ENCODE measurements at places on chromosomes 5 and 9. TPM values are rescaled to one million over a fixed set of nuclear protein-coding genes. Genes with fewer than 3 reads are reported as not detected.

Gene PRELID2
- total RNA-seq: 0.76 TPM

Gene IPPK
- total RNA-seq: 18.3 TPM

Gene ANXA2R
- 1.2 TPM for total RNA-seq

Gene DND1
- 0.22 TPM for total RNA-seq

Gene PLEKHG4B
- total RNA-seq: not detected

DNA sequence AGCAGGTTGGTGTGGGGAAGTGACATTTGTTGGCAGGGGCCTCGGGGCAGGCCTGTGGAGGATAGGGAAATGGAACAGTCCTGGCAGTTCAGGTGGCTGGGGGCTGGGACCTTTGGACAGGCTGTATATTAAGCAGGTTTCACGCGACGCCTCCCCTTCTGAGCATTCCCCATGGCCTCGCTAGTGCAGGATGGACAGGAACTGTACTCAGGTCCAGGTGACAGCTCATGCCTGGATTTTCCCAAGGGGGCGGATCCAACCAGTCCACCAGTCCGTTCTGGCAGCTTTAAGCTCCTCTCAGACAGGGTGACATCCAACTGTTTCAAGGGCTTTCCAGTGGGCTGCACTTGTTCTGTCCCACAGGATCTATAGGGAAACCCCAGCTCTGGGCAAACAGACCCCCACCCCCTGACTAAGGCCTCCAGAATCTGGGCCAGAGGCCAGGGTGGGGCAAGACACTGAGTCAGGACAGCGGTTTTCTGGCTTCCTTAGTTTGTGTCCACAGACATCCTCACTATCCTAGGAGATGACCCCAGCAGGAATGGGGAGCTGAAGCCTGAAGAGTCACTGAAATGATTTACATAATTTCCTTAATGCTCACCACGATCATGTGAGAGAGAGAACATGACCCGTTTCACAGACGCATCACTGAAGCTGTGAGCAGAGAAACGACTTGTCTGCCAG lies 20.9 kb downstream of the CSF2 start:
- peak; percentile 98 for DNase-seq

DNA sequence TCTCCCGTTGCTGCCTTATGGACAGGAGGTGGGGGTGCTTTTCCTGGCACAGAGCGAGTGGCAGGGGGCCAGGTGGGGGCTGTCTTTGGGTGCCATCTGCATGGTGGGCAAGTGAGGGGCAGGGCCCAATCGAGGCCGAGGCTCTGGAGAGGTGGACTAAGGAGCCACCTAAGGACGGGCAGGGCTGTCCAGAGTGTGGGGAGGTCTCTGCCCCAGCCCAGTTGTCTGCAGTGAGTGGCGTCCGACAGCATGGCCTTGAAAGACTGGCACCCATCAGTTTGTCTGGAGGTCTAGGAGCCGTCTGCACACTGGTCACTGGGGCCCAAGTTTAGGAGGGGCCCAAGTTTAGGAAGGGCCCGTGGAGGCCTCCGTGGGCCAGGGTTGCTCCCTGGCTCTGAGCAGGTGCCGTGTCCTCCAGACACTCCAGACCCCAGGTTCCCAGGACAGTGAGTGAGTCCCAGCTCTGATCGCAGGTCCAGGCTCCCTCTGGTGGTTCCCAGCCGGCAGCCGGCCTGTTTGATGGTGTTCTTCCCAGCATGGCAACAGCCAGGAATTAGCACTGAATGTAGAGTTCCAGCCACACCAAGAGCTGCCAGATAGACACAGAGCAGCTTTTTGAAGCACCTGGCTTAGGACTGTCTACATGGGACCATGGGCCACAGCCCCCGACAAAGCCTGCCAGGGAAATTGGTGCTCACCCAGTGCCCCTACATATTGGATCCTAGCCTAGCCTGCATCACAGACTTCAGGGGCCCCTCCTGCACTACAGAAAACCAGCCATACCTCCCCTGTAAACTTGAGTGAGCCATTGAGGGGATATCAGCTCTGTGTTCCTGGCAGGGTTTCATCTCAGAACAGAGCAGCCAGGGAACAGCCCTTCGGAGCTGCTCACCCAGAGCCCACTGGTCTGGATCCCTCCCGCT lies 120.9 kb downstream of the WNK2 start:
- peak; percentile 72 for DNase-seq

DNA sequence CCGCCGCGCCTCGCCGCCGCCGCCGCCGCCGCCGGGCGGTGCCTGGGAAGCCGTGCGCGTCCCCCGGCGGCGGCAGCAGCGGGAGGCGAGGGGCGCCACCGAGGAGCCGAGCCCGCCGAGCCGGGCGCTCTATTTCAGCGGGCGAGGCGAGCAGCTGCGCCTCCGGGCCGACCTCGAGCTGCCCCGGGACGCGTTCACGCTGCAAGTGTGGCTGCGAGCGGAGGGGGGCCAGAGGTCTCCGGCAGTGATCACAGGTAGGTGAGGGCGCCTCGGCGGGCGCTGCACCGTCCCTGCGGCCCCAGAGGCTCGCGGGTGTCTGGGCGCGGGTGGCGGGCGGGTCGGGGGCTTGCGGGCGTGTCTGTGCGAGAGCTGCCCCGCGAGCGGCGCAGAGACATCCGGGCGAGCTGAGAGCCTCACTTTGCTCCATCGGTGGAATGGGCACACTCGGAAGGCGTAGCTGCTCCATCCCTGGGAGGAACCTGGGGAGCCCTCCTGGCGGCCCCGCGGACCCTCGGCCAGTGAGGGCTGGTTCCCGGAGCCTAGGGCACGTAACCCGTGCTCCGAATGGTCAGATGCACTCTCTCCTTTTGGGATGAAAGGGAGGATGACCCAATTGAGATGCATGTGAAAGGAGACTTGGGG lies 864 bp downstream of the PAPPA start:
- peak; percentile 64 for DNase-seq

DNA sequence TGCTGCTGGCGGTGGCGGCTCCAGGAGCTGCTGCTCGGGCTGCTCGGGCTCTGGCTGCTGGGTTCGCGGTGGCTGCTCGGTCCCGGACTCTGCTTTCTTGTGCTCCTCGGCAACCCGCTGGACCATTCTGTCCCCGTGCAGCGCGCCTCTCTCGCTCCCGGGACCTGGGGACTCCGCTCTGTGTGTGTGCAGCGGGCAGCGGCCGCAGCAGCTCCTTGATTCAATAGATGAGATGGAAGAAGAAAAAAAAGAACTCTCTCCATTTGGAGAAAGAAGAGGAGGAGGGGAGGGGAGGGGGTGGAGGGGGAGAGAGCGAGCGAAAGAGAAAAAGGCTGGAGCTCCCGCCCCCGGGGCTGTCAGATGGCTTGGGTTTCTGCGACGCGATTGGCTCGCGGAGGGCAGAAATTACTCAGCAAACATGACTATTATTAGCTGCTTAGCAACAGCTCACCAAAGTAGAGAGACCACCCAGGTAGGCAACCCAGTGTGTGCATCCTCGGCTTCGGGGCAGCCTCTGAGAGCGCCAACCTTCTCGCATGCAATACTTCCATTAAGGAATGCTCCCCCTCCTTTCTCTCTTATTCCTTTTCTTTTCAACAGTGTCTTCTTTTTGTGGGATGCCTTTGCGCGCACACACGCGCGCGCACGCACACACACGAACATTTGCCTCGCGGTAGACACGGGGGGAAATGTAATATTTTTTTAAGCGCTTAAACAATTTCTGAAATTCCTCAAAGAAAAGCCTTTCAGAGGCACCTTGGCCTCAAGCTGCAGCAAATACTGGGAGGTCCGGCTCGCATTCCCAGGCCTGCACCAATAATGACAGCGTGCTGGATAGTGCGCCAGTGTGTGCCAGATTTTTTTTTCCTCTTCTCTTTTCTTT lies 7.6 kb downstream of the PTCH1 start:
- DNase-seq: peak; percentile 93

DNA sequence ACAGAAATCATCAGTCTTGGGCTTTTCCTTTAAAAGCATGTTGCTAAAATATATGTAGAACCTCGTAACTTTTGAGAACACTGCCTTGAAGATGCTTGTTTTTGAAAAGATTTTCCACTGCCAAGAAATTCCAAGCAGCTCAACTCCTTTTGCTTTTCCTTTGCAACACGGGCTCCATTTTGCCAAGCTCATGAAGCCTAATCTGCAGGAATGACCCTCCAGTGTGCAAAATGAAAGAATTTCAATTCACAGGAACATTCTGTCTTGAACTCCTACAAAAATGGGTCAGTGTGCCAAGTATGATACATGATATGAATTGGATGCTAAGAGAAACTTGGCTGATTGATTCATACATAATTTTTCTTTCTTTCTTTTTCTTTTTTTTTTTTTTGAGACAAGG lies 35.4 kb upstream of the ERCC6L2 start:
- no peak for DNase-seq

DNA sequence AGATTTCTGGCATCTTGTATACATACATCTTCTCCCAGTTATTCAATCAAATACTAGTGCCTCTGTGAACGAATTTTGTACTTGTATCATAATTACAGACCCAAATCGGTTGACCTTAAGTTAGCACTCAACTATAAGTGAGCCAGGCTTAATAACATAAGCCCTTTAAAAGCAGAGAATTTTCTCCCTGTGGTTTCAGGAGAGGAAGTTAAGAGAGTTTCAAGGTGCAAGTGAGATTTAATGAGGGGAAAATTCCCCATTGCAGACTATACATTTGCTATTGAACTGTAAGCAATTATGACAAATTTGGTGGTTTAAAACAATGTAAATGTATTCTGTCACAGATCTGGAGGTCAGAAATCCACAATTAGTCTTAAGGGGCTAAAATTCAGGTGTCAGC lies 261.9 kb upstream of the NREP start:
- DNase-seq: no peak

DNA sequence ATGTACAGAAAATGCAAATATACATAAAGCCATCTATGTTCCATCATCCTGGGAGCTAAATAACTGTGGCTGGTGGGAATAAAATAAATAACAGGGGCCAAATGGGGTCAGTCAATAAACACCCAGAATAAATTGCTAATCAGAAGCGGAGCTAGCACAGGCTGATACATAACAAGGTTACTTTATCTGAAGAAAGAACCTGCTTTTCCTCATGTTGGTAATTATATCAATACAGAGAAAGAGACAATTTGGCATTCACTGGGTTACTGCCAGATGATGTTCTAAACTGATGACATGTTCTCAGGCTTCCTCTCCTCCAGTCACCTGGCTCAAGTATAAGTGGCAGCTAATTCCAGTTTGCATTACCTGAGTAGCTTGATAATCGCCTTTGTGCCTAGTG lies 144.9 kb upstream of the CD180 start:
- no peak for DNase-seq

DNA sequence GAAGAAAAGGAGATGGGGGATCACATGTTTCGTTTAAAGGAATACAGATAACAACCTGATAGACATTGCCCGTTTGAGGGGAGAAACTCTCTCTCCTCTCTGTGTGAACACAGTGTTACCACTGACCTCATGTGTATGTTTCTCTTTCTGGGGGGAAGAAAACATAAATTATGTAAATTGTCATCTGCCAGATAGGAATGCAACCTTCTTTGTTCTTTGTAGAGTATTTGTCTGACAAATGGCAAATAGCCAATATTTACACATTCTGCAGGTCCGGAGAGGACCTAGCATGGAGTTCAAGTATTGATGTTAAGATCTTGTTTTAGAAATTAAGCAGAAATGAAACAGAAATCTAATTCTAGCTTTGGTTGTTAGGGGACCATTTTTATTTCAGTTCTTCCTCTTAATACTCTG lies 276.3 kb downstream of the SAXO1 start:
- DNase-seq: no peak

All from GM23248 (cell line).